Large intestine (tissue), 12 donors: ENCODE measurements at places on chromosomes 2 and 18. TPM values are rescaled to one million over a fixed set of nuclear protein-coding genes. Genes with fewer than 3 reads are reported as not detected.

The NGEF gene
- polyA plus RNA-seq, result 22.9 TPM

The PSD4 gene
- 21.4 TPM for polyA plus RNA-seq

The REG3A gene
- polyA plus RNA-seq, result 1.4 TPM

DNA sequence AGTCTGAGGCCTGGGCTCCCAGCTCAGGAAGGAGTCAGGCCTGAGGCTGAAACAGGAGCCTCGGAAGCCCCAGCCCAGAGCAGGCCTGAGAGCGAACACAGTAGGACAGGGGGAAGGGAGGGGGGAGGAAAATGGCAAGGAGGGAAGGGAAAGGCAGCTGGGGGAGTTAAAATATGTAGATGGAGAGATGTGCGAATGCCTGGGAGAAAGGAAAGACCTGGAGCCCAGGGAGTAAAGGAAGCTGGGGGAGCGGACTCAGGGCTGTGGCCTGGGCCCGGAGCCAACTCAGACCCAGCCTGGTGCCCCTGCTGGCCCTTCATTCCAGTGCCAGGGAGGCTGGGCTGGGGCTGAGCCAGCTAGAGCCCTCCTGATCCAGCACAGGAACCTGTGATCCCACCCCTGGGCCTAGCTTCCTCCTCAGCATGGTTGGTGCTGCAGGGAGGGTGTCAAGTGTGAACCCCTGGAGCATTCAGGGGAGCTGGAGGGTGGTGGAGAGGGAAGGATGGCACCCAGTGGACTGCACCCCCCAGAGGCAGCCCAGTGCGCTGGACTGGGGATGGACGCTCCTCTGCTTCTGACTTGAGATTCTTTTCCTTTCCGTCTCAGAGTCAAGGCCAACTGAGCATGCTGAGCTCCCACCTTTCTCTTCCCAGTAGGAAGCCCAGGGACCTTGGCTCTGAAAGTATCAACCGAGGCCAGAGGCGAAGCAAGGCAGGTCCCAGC, 46.3 kb downstream of the EMX1 start:
- no peak for DNase-seq
- H3K36me3 ChIP-seq, result peaks cover 4% of the 10 kb centered on the region
- H3K27ac ChIP-seq, result no peak overlapping the region
- H3K27me3 ChIP-seq, result no peaks in the 10 kb centered on the region
- no peak overlapping the region for H3K4me3 ChIP-seq
- no peaks in the 10 kb centered on the region for H3K4me1 ChIP-seq

DNA sequence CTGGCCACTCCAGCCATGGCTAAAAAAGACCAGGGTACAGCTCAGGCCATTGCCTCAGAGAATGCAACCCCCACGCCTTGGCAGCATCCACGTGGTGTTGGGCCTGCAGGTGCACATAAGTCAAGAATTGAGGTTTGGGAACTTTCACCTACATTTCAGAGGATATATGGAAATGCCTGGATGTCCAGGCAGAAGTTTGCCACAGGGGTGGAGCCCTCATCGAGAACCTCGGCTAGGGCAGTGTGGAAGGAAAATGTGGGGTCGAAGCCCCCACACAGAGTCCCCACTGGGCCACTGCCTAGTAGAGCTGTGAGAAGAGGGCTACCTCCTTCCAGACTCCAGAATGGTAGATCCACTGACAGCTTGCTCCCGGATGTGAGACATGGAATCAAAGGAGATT, 477.3 kb downstream of the LPIN1 start:
- no peaks in the 10 kb centered on the region for H3K27me3 ChIP-seq
- H3K4me3 ChIP-seq, result no peak overlapping the region
- H3K27ac ChIP-seq, result no peak overlapping the region
- H3K4me1 ChIP-seq, result no peaks in the 10 kb centered on the region

The PIK3C3 gene
- 38.2 TPM for polyA plus RNA-seq

DNA sequence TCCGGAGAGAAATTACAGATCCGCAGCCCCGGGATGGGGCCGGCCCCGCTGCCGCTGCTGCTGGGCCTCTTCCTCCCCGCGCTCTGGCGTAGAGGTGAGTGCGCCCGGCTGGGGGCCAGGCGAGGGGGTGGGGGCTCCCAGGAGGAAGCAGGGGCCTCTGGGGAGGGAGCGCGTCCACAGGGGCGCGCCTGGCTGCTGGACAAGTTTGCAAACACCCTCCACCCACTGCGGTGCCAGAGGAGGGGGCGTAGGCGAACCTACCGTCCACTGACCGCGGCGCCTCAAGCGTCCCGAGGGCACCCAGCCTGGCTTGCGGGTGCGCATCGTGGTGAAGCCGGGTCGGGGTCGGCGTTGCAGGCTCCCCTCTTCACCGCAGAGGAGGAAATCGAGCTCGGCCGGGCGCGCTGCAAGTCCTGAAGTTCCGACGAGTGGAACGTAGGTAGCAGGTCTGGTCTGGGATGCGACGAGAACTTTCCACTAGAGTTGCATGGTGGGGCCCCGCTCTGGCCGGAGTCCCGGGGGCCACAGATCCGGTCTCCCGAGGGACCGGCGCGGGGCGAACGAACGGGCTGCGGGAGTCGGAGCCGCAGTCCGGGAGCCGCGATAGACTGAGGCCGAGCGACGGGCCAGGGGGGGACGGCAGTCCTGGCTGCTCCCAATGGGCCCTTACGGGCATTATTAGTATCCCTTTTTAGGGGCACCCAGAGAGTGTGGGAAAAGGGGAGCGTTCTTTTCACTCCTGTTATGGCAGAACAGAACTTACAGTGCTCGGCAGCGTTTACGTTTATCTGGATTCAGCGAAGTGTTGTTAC, 502 bp downstream of the MERTK start:
- peak overlapping the region; percentile 82 for H3K4me3 ChIP-seq
- no peaks in the 10 kb centered on the region for H3K36me3 ChIP-seq
- no peaks in the 10 kb centered on the region for H3K27me3 ChIP-seq
- DNase-seq, result peak; percentile 77

DNA sequence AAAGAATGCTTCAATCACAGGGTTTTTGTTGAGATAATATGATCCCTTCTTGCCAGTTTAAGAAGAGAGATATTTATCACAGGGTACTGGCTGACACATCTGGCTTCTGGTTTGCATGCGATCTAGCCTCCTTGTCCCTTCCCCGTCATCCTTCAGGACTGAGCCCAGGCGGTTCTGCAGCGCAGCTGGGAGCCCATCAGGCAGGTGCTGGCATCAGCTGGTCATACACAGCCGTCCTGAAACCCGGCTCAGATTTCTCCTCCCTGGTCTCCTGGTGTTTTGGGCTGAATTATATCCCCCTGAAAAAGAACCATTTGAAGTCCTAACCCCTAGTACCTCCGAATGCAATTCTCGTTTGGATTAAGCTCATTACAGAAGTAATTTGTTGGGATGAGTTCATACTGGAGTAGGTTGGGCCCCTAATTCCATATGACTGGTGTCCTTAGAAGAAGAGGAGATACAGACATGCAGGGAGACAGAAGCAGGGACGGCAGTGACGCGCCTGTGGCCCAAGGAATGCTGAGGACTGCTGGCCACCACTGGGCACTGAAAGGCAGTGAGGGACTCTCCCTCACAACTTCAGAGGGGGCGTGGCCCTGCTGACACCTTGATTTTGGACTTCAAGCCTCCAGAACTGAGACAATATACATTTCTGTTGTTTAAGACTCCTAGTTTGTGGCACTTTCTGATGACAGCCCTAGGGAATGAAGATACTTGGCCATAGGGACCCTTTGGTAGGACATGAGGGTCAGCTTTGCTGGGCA, 83.9 kb upstream of the ODC1 start:
- no peaks in the 10 kb centered on the region for H3K36me3 ChIP-seq
- no peak for DNase-seq
- H3K27ac ChIP-seq, result no peak overlapping the region
- H3K27me3 ChIP-seq, result no peaks in the 10 kb centered on the region
- no peaks in the 10 kb centered on the region for H3K4me1 ChIP-seq

The MEP1B gene
- 0.45 TPM for polyA plus RNA-seq

DNA sequence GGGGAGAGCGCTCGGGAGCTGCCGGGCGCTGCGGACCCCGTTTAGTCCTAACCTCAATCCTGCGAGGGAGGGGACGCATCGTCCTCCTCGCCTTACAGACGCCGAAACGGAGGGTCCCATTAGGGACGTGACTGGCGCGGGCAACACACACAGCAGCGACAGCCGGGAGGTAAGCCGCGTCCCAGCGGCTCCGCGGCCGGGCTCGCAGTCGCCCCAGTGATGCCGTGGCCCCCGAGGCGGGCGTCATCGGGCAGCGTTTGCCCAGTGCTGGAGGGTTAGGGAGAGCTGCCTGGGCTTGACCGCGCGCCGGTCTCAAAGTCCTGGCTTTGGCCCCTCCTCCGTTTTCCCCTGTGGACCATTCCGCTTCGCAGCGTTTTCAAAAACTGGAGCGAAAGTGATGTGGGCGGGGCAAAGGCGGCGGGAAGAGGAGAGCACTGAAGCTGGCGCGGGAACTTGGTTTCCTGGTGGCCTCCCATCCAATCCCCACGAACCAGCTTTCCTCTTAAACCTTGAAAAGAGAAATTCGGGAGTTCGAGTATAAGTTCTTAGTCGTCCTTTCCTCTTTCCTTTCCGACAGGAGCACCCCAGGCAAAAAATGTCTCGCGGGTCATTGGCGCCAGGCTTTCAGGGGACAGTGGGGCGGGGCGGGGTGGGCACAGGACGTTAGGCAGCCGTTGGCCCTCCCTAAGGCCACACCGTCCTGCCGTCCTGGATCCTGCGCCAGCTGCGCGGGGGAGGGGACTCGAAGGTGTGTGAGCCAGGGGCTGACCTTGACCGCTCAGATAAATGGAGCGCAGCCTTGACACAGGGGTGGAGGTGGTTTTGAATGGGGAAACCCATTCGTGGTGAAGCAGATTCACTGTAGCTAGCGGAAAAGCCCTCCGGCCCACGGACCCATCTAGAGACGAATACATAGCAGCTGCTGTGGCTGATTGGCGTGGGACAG, 821 bp downstream of the TYMS start:
- H3K4me3 ChIP-seq, result peak overlapping the region; percentile 80
- H3K36me3 ChIP-seq, result peaks cover 19% of the 10 kb centered on the region
- no peaks in the 10 kb centered on the region for H3K27me3 ChIP-seq
- peak overlapping the region; percentile 94 for H3K27ac ChIP-seq
- DNase-seq, result peak; percentile 95
- peaks cover 8% of the 10 kb centered on the region for H3K4me1 ChIP-seq

- H3K36me3 ChIP-seq, result no peaks in the 10 kb centered on the region
- H3K27me3 ChIP-seq, result peaks cover 47% of the 10 kb centered on the region
- no peak for DNase-seq
- no peak overlapping the region for H3K4me3 ChIP-seq
- H3K27ac ChIP-seq, result no peak overlapping the region
- H3K4me1 ChIP-seq, result peaks cover 8% of the 10 kb centered on the region
Observed at GRCh38 chr2:221569871-221570270, 2.2 kb downstream of the EPHA4 start.

The TCF23 gene
- 0.10 TPM for polyA plus RNA-seq

The PDE6D gene
- 16.6 TPM for polyA plus RNA-seq

DNA sequence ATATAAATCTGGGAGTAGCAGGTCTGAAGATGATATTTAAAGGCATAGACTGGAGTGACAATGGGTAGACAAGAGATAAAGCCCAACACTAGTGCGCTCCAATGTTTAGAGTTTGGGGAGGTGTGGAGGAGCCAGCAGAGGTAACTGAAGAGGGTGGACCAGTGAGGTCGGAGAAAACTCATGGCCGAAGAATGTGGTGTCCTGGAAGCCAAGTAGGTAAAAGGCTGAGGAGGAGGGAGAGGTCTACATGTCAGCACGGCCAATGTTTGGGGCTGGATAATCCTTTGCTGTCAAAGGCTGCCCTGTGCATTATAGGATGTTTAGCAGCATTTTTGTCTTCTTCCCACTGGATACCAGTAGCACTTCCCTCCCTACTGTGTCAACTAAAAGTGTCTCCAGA, 78.8 kb upstream of the KCNE4 start:
- H3K4me1 ChIP-seq, result no peaks in the 10 kb centered on the region
- H3K4me3 ChIP-seq, result no peak overlapping the region
- H3K36me3 ChIP-seq, result no peaks in the 10 kb centered on the region
- DNase-seq, result no peak

DNA sequence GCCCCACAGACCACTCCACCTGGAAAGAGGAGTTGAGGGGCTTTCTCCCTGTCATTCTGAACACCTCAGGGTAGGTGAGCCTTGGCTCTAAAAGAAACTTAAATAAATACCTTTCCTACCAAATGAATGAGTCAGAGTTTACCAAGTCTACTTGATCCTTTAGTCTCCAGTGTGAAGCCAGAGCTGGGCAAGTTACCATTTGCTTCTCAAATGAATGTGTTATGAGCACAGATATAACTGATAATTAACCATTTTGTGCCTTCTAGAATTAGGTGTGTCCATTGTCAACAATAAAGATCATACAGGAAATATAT, 347.7 kb downstream of the KIAA1328 start:
- no peaks in the 10 kb centered on the region for H3K27me3 ChIP-seq
- DNase-seq, result no peak
- H3K4me1 ChIP-seq, result no peaks in the 10 kb centered on the region
- H3K27ac ChIP-seq, result no peak overlapping the region
- no peaks in the 10 kb centered on the region for H3K36me3 ChIP-seq

The TMEM87B gene
- 37.5 TPM for polyA plus RNA-seq

The RAX gene
- polyA plus RNA-seq, result not detected

The CHRNG gene
- polyA plus RNA-seq, result 0.21 TPM

The POTEI gene
- 0.10 TPM for polyA plus RNA-seq

GRCh38 chr18:41170346-41170745, 784.7 kb upstream of the PIK3C3 start:
- no peaks in the 10 kb centered on the region for H3K27me3 ChIP-seq
- H3K4me3 ChIP-seq, result no peak overlapping the region
- no peaks in the 10 kb centered on the region for H3K4me1 ChIP-seq
- no peak overlapping the region for H3K27ac ChIP-seq

- no peaks in the 10 kb centered on the region for H3K4me1 ChIP-seq
- peaks cover 24% of the 10 kb centered on the region for H3K36me3 ChIP-seq
- no peak overlapping the region for H3K4me3 ChIP-seq
- no peak for DNase-seq
Observed at GRCh38 chr18:49988733-49989132, 175.4 kb upstream of the ACAA2 start.

GRCh38 chr2:41930807-41931566, 116.8 kb upstream of the PKDCC start:
- DNase-seq, result no peak
- no peaks in the 10 kb centered on the region for H3K27me3 ChIP-seq
- H3K4me1 ChIP-seq, result no peaks in the 10 kb centered on the region
- no peak overlapping the region for H3K4me3 ChIP-seq

- no peak for DNase-seq
- no peak overlapping the region for H3K4me3 ChIP-seq
Observed at GRCh38 chr2:215260097-215260677, 51.7 kb upstream of the ATIC start.

GRCh38 chr2:181104512-181105115, 124.2 kb downstream of the UBE2E3 start:
- H3K27me3 ChIP-seq, result no peaks in the 10 kb centered on the region
- H3K4me1 ChIP-seq, result no peaks in the 10 kb centered on the region
- DNase-seq, result peak; percentile 13
- H3K4me3 ChIP-seq, result no peak overlapping the region
- H3K36me3 ChIP-seq, result no peaks in the 10 kb centered on the region
